GM13977 (cell line): ENCODE measurements at places on chromosomes 5 and 9.

DNA sequence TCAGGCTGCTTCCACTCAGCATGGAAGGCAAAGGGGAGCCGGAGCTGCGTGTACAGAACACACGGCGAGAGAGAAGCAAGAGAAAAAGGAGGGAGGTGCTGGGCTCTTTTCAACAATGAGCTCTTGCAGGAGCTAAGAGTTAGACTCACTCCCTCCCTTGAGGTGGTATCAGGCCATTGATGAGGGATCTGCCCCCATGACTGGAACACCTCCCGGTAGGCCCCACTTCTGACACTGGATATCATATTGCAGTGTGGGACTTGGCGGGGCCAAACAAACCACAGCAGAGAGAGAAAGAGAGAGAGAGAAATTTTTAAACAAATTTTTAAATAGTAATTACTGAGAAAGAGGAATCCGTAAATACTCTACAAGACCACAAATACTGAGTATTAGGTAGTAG is 182.2 kb downstream of the TRIO start:
- DNase-seq = no peak

DNA sequence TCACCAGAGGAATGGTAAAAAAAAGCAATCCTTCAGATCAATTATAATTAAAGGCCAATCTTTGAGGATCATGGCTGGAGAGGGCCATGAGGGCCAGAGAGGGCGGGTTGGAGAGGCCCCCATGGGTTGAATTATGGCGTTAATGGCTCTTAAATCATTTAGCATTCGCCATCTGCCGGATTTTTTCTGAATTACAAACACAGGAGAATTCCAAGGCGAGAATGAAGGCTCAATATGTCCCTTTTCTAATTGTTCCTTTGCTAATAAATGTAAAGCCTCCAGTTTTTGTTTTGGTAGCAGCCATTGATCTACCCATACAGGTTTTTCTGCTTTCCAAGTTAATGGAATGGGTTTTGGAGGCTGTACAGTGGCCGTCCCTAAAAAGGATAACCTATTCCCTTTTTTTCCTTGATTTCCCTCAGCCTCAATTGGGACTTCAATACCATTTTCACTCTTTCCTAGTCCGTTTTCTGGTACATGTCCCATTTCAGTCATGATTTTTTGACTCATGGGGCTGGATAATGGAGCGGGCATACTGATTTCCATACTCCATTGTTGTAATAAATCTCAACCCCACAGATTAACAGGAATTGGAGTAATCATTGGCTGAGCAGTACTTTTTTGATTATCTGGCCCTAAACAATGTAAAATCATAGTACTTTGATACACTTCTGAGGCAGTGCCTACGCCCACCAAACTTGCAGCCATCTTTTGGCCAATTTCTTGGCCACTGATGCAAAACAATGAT is 6.7 kb upstream of the TMEM141 start:
- peak; percentile 45 for DNase-seq

- no peak for DNase-seq
Observed at GRCh38 chr9:70613024-70613768, 198.7 kb upstream of the KLF9 start.

DNA sequence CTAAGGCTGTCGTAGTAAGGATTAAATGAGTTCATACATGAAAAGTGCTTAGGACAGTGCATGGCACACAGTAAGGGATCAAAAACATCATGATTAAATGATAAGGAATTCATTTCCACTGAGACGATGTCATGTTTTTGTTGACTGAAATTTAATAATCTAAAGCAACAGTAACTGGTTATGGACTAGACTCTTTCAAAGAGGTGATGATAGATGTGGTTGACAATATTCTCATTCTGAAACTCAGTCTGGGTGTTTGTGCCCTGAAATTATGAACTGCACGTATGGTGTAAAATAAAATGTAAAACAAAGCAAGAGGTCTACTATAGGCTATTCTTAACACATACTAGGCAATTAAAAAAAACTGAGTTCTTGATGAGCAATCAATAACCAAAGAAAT is 280.0 kb downstream of the DENND1A start:
- DNase-seq = peak; percentile 33

GRCh38 chr5:6195711-6196358 is 182.5 kb downstream of the MED10 start:
- DNase-seq = no peak

DNA sequence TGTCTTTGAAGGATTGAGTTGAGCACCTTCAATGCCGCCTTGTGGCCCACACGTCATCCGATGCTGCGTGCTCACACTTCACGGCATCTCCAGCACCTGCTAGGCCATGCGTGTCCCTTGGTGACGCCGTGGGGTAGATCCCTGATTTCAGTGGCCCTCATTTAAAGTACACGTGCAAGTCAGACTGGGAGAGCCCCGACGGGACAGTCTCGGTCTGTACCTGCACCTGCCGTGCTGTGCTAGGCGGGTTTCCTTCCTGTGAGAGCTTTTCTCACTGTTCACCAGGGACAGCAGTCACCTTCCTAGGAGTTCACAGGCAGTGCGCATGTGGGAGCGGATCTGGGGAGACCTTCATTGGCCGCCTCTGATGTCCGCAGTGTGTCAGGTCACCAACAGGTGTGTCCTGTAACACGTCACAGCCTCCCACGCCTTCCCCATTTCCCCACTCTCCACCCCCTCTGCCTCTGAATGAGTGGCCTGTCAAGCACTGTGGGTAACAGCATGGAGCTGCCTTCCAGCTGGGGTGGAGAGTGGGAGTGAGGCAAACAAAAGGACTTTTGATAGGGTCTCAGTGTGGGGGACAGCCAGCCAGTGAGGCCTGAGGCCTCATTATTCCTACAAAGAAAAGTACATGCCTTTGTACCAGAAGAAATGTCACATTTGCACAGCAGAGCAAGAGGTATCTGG is 236.4 kb downstream of the FANCC start:
- no peak for DNase-seq

- no peak for DNase-seq
Observed at GRCh38 chr9:122297512-122297911, 32.8 kb downstream of the MRRF start.

GRCh38 chr9:127349483-127350113 is 47.4 kb upstream of the SLC2A8 start:
- no peak for DNase-seq

DNA sequence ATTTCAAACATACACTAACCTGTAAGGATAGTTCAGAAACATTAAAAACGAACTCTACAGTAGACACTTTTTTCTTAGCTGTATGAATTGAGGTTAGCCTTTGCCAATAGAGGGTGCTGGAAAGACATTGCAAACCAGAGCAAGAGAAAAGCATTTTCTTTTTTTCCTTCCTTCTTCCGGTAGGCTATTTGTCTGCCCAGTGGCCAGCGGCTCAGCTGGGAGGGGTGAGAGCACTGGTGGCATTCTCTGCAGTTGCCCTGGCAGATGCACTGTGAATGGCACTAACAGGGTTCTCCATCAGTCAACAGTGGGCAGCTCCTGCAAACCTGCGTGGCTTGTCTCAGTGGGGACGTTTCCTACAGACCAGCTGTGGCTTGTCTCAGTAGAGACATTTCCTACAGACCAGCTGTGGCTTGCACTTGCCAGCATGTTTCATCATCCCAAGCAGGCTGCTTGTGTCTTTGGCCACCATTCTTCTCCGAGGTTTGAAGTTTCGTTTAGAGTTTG is 984.5 kb upstream of the CDH18 start:
- no peak for DNase-seq

DNA sequence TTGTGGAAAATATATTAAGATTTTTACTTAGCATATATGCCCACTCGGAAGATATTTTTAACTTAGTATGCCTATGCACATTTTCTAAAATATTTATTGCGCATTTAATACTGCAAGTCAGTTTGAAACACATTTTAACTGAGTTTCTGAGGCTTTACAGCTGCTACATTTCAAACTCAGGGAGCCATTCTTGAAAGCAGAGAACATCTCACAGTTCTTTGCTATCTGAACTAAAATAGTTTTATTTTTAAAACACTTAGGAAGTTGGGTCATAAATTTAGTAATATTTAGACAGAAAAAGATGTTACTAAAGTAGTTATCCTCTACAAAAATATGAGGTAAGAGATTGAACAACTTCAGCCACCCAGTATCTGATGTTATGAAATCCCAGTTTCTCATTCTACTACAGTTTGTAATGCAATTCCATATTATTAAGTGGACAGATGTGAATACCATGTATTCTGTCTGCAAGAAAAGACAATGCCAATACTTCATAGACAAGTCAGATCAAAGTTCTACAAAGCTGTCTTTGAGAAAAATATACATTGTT is 409.9 kb upstream of the EDIL3 start:
- no peak for DNase-seq

DNA sequence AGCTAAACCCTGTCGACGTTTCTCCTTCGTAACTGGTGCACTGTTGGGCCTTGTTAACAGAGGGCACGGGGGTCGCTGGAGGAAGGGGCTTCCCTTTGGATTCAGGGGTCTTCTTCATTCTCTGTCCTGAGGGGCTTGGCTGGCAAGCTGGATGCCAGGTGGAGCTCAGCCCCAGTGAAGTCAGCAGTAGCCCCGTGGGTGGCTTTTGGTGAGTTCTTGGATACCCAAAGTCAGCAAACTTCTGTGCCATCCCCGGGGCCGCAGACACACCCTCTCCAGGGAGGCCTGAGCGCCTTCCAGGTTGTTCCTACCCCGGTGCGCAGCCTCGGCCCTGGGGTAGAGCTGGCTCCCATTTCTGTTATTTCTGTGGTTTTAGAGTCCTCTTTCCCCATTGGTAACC is 12.3 kb upstream of the OBP2A start:
- DNase-seq = no peak

DNA sequence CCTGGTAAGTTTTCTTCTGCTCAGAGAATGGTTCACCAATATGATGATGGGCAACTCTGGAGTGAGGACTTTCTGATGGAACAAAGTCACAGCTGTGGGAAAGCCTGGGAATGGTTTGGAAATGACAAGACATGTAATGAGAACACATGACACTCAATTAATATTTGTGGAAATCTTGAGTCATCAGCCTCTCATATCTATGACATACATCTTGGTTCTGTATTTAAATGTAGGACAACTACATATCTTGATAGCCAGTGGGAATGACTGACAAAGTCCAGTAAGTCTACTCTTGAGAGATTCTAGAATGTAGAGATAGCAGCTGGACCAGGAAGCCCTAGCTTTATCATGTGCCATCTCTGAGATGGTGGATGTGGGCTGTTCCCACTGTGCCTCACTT is 85.5 kb downstream of the PALM2AKAP2 start:
- DNase-seq = no peak

GRCh38 chr5:75828029-75828428 is 110.8 kb upstream of the POC5 start:
- DNase-seq = no peak

DNA sequence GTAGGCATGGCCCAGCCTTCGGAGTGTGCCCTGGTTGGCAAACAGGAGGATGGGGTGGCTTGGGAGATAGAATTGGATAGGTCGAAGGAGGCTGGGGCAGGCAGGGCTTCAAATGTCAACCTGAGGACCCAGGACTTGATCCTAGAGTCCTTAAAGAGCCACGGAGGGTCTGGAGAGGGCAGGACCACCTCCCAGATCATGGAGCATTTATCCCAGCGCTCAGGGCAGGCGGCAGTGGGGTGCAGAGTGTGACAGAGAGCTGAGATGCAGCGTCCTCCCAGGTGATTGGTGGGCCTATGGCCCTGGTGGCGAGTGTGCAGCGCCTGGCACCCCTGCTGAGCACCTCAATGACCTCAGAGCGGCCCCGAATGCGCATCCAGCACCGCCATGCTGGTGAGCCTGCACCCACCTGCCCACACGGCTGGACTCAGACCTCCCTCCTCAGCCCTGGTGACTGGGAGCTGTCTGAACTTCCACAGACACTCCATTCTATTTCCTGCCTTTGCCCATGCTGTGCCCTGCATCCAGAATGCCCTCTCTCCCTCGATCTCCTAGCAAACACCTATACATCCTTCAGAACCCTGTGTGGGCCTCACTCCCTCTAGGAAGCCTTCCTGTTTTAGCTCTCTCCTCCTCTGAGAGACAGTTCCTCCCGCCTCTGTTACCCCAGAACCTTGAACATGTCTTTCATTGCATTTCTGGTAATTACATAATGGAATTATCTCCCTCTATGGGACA is 6.3 kb downstream of the ADGRD2 start:
- DNase-seq = no peak

GRCh38 chr9:76192013-76192412 is 202.2 kb downstream of the RFK start:
- no peak for DNase-seq

GRCh38 chr5:171801839-171802238 is 16.2 kb downstream of the SMIM23 start:
- DNase-seq = no peak

GRCh38 chr5:116406306-116407041 is 168.1 kb downstream of the SEMA6A start:
- DNase-seq = no peak

GRCh38 chr5:83426855-83427254 is 44.7 kb upstream of the VCAN start:
- DNase-seq = no peak

DNA sequence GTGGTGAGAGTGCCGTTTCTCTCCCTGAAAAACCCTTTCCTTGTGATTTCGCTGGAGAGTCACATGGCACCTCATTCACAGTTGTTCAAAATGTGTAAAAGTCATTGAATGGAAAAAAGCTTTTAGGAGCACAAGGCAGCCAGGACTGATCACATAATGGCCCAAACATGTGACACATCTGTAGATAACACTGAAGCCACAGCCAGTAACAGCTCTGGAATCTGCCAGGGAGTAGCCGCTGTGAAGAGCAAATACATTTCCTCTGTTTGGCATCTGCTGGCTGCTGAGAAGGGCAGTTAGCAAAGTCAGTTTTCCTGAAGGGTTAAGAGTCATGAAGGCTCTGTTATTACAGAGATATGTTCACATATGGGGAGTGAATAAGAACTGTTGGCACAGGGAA is 271.8 kb downstream of the NNT start:
- no peak for DNase-seq

DNA sequence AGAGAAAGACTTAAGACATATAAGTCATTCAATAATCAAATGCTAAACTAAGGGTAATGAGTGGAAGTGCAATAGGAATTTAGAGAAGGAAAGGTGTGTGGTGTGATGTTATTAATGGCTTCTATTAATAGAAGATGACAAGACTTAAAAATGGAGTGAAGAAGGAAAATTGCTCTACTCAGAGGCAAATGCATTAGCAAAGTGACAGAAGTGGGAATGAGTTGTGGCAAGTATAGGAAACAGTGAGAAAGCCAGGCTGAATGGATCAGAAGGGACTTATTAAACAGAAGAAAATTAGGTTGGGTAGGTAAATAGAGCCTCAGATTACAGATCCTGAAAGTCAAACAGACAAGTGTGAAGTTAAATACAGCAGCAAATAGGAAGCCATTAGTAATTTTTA is 5.7 kb downstream of the SKIC3 start:
- no peak for DNase-seq

DNA sequence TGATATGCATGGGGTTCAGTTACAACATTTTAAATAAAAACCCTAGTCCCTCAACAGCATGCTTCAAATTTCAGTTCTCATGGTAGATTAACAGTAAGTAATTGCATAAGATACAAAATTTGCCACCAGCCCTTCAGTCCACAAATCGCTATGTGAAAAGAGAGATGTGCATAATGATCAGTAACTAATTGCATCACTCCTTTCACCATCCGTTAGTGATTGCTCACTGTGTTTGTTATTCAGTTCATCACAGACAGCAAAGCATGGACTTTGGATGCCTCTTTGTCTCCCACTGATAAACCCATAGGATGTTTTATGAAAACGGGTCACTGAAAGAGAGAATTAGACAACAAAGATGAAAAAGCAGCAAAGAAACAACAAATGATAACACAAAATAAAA is 103.2 kb downstream of the MCTP1 start:
- DNase-seq = no peak

- no peak for DNase-seq
Observed at GRCh38 chr5:9927521-9927997, 297.4 kb upstream of the TAS2R1 start.
